Prostate gland (tissue), 2 donors: ENCODE measurements at places on chromosomes 2 and 18. TPM values are rescaled to one million over a fixed set of nuclear protein-coding genes. Genes with fewer than 3 reads are reported as not detected.
A peak's percentile ranks its signal among the peaks of the same experiment; 100 is the strongest.

Gene TMEM17
- total RNA-seq = 2.6 TPM

DNA sequence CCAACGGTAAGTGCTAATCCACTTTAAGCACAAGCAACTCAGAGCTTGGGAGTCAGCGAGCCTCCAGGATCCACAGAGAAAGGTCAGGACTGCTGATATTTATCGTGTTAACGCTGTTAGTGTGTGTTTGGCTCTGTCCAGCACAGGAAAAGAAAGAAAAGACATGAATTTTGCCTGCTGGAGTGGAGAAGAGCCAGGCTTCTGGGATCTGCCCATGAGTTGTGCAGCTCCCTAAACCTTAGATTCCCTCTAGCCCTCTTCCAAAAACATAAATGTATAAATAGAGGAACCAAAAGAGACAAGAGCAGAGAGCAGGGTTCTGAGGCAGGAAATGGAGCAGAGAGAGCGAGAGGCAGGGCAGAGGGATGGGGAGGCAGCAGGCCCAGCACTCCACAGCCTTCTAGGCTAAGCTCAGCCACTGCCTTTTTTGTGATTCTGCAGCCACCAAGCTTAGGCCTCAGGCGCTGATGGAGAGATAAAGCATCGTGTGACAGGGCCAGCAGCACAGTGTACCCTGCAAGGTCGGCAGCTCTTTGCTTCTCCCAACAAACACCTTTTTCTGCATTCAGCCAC, 14.5 kb upstream of the MAT2A start:
- peak; percentile 62 for DNase-seq
- H3K27me3 ChIP-seq = no peaks in the 10 kb centered on the region
- no peaks in the 10 kb centered on the region for H3K36me3 ChIP-seq
- H3K27ac ChIP-seq = peak overlapping the region; percentile 62

- H3K27me3 ChIP-seq = no peaks in the 10 kb centered on the region
- no peaks in the 10 kb centered on the region for H3K4me1 ChIP-seq
- H3K27ac ChIP-seq = no peak overlapping the region
- no peak for DNase-seq
Measured at GRCh38 chr2:239402666-239403065, 1.8 kb upstream of the HDAC4 start.

GRCh38 chr18:58612315-58613055, 16.4 kb downstream of the ALPK2 start:
- DNase-seq = no peak
- no peaks in the 10 kb centered on the region for H3K27me3 ChIP-seq
- H3K4me1 ChIP-seq = no peaks in the 10 kb centered on the region

DNA sequence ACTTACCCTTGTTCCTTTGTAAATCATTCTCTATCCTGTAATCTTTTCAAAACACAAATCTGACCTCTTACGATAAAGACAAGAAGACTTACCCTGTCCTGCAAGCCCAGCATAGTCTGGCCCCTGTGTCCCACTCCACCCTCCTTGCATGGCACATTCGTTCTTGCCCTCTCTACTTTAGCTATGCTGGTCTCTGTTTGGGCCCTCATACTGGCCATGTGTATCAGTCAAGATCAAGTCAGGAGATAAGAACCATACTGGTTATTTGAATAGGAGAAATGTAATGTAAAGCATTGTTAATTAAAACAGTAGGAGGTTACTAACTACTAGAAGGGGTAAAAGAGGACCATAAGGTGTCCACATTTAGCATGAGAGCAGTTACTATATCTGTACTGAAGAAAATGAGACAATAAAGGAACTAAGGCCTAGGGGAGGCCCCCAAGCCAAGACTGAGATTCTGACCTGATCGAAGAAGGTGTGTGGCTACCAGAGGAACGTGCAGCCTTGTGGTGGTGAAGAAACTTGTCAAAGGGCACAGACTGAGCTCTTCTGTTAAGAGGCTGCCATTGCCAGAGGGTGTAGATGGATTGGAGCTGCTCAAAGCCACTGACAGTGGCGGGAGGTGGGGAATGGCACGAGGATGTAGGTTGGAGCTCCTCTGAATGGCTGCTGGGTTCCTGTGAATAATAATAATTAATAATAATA, 80.8 kb downstream of the KCTD18 start:
- DNase-seq = no peak
- no peaks in the 10 kb centered on the region for H3K4me1 ChIP-seq
- no peak overlapping the region for H3K4me3 ChIP-seq
- no peak overlapping the region for H3K27ac ChIP-seq
- H3K36me3 ChIP-seq = no peaks in the 10 kb centered on the region
- H3K27me3 ChIP-seq = no peaks in the 10 kb centered on the region

DNA sequence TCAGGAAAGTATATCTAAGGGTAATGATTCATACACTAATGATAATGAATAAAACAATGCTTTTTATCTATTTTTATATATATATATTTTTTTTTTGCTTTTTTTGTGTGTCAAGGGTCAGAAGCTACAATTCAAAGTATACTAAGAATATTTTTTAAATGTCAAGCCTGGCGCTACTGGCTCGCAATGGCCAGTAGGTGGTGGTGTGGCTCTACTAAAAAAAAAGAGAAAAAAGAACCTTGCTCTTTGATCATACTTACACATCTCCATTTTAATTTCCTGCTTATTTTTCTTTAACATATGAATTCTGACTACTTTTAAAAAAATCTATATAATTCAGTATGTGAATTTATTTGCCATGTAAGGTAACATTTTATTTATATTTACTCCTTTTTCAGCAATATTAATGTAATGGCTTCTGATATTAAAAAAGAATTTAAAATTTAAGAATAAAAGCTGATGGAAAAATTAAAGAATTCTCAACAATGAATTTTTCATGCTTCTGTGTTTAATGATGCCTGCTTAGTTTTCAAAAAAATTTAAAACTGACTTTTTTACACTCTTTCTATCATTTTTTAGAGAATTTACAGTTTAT, 232.9 kb downstream of the GULP1 start:
- H3K27me3 ChIP-seq = no peaks in the 10 kb centered on the region
- no peaks in the 10 kb centered on the region for H3K4me1 ChIP-seq
- no peak overlapping the region for H3K27ac ChIP-seq
- H3K36me3 ChIP-seq = no peaks in the 10 kb centered on the region
- DNase-seq = peak; percentile 11

Gene SCN7A
- total RNA-seq = 6.3 TPM

DNA sequence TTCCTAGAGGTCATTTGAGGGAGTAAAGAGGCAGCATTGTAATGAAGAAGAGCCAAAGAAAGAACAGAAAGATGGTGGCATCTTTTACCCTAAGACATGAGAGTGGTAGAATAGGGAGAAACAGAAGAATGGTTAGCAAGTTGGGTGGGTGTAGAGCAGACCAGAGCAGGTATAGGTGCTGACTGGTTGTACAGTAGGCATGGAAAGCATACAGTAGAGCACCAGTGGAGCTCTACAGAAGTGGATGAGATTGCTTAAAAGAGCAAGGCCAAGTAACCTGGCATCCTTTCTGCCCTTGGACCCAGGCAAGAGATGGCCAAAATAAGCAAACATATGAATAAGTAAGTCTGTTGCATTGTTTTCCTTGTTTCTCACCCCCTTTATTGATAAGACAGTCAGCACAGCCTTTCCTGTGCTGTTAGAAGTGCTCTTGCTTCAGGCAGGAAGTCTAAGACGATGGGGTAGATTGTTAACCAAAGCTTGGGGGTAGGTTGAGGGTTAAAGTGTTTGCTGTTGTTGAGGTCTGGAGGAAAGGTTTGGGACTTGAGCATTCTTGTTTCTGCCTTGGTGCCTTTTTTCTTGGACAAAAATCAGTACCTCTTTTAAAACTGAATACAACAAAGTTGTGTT, 76.9 kb downstream of the DIS3L2 start:
- no peaks in the 10 kb centered on the region for H3K36me3 ChIP-seq
- no peak overlapping the region for H3K4me3 ChIP-seq
- no peaks in the 10 kb centered on the region for H3K4me1 ChIP-seq
- no peak for DNase-seq
- no peak overlapping the region for H3K27ac ChIP-seq

Gene VWA3B
- not detected for total RNA-seq

DNA sequence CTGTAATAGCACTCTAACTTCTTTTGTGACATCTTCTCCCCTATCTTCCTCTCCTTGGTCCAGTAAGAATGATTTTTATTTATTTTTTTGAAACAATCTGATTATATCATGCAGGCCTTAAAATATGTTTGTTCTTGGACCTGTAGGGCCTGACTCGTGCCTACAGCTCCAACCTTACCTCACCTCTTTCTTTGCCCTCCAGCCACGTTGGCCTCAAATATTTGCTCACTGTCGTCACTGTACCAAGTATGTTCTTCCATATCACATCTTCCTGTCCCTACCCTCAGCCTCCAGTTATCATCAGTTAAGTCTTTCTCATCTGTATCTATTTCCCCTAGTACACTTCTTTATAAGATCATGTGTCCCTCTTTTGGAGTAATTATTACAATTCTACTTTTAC, 125.5 kb downstream of the CDH7 start:
- DNase-seq = no peak
- no peak overlapping the region for H3K4me3 ChIP-seq
- H3K27me3 ChIP-seq = no peaks in the 10 kb centered on the region
